ENCODE measurements at places on chromosomes 6 and 20. TPM values are rescaled to one million over a fixed set of nuclear protein-coding genes. Genes with fewer than 3 reads are reported as not detected.

FAM83C gene
- total RNA-seq: not detected

PPIL6 gene
- total RNA-seq: 2.1 TPM

- no peak for DNase-seq
Observed at GRCh38 chr6:167442245-167442644, 117.4 kb downstream of the TTLL2 start.

- no peak for DNase-seq
Observed at GRCh38 chr20:49507741-49508434, 25.4 kb upstream of the KCNB1 start.

- DNase-seq: peak; percentile 66
Observed at GRCh38 chr6:87944541-87944954, 103.1 kb upstream of the SPACA1 start.

GRCh38 chr6:83815631-83816272 lies 37.4 kb upstream of the RIPPLY2 start:
- peak; percentile 38 for DNase-seq

GRCh38 chr20:55135923-55136322 lies 660.5 kb downstream of the DOK5 start:
- peak; percentile 17 for DNase-seq

GRCh38 chr20:17854307-17854903 lies 114.2 kb downstream of the SNX5 start:
- DNase-seq: peak; percentile 71

DNA sequence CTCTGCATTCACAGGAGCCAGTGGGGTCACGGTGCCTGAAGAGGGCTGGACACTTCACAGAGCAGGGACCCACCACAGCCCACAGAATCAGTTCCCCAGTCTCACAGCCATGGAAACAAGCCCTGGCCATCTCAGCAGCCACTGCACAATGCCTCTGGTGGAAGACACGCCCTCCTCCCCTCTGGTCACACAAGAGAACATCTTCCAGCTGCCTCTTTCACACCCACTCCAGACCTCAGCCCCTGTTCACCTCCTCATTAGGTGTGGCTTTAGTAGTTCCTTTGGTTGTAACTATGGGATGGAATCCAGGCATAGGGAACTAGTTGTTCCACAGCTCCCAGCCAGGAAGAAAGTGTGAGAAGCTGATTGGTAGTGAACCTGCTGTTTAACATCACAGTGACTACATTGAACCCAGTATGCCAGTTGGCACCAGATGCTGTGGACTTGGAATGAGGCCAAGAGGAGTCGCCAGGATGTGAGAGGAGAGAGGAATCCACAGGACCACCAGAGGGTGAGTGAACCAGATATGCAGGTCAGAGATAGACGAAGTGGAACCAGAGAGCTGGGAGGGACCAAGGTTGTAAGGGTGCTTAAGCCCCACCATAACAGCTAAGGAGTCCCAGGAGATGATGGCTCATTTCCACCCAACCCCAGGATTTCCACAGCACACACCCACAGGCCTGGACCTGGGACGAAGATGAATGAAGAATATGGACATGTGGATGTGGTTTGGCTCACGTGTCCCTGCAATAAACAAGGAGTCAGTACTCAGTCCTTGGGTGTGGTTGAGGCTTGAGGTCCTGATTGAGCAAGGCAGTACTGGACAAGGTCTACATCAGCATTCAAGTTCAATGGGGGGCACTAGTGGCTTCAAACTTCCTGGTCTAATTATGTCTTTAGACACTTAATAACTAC lies 8.8 kb upstream of the BTN3A3 start:
- DNase-seq: no peak

DNA sequence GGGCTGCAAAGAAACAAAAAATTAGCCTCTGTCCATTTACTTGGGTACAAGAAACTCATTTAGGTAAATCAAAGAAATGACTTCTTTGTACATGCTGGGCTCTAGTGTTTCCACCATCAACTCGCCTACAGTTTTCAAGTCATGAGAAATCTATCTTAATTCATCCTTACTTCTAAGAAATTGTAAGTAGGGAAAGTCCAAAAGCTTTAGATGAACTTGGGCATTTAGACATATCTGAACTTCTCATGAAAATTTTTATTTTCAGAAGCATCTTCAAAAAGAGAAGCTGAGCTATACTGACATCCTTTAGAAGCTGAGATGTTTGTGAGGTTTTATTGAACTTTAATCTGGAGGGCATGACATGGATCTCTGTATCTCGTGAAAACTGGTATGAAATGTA lies 117.3 kb downstream of the MYB start:
- no peak for DNase-seq
